ENCODE measurements at places on chromosomes 2 and 18.

GRCh38 chr2:100437751-100438150 lies 20.3 kb upstream of the CHST10 start:
- DNase-seq: no peak

GRCh38 chr2:156562124-156562523 lies 125.9 kb downstream of the GPD2 start:
- peak; percentile 45 for DNase-seq

GRCh38 chr2:173876833-173877413 lies 88.2 kb downstream of the SP3 start:
- DNase-seq: no peak

DNA sequence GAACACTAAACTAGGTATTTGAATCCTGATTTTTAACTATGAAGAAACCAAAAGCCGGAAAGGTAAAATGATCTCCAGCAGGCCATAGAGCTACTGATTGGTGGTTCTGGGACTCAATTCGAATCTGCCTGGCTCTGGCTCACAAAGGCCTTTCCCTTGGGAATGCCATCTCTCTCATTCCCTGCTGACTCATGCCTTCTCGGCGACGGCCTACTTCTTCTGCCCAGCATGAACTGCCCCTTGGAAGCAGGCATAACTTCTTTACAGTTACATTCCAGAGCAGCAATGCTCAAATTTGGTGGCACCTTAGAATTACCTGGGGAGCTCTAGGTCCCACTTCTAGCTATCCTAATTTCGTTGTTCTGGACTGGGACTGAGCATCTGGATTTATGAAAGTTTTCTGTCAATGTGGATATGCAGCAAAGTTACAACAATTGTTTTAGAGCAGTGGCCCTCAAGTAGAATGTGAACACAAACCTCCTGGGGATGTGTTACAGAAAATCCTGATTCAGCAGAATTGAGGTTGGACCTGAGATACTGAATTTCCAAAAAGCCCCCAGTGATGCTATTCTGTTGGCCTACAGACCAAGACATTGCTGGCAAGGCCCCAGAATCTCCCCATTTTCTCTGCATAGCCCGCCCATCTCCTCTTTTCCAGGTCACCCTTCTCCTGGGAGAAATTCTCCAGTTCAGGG lies 261.1 kb downstream of the CNTNAP5 start:
- no peak for DNase-seq

- DNase-seq: peak; percentile 51
These were observed 59.4 kb downstream of the STEAP3 start for GRCh38 chr2:119282996-119283511.

GRCh38 chr2:30414961-30415360 lies 32.1 kb upstream of the LCLAT1 start:
- DNase-seq: no peak

DNA sequence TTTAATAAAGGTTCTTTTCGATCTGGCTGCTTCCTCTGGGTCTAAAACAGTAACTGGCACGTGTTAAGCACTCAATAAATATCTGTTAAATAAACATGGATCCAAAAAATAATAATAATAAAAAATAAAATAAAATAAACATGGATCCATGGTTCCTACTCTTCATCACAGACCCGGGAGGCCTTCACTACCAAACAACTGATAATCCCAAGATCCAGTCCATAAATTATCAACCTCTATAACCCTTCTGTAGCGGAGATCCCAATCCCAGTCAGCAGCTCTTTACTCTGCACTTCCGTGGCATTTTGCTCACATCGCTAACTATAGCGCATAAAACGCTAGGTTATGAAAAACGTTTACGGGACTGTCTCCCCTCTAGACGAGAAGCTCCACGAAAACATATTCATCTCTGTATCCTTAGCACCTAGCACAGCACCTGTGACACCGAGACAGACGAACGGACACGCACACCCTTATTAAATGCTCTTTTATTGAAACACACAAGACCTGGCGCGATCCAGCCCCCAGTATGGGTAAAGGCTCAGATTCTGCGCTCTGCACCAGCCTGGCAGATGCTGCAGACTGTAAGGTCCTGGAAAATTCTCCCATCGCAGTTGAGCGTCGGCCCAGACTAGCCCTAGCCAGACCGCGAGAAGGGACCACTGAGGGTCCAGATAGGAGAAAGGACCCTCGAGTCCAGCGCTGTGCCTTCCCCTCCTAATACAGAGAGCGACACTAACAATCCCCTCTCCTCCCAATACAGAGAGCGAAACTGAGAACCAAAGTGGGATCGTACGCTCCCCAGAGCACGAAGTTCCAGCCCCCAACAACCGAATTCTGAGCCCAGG lies 770 bp downstream of the NBAS start:
- DNase-seq: peak; percentile 38

DNA sequence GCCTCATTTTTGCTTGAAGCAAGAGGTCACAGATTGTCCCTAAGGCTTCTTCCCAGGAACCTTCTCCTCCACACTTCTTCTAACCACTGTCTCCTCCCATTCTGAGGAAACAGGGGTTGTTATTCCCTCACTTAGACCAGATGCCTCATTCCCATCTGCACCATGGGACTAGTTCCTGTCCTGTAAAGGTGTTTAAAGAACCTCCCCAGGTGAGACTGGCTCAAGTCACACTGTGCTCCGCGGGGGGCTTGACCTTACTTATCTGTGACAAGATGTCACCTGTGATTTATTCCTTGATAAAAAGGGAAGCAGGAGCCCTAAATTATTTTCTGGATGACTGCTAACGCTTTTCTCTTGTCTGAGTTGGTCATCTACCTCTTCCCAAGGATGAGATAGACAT lies 8.2 kb upstream of the CDH2 start:
- no peak for DNase-seq

- peak; percentile 80 for DNase-seq
These were observed 69.5 kb downstream of the ANTXR1 start for GRCh38 chr2:69082430-69082997.

DNA sequence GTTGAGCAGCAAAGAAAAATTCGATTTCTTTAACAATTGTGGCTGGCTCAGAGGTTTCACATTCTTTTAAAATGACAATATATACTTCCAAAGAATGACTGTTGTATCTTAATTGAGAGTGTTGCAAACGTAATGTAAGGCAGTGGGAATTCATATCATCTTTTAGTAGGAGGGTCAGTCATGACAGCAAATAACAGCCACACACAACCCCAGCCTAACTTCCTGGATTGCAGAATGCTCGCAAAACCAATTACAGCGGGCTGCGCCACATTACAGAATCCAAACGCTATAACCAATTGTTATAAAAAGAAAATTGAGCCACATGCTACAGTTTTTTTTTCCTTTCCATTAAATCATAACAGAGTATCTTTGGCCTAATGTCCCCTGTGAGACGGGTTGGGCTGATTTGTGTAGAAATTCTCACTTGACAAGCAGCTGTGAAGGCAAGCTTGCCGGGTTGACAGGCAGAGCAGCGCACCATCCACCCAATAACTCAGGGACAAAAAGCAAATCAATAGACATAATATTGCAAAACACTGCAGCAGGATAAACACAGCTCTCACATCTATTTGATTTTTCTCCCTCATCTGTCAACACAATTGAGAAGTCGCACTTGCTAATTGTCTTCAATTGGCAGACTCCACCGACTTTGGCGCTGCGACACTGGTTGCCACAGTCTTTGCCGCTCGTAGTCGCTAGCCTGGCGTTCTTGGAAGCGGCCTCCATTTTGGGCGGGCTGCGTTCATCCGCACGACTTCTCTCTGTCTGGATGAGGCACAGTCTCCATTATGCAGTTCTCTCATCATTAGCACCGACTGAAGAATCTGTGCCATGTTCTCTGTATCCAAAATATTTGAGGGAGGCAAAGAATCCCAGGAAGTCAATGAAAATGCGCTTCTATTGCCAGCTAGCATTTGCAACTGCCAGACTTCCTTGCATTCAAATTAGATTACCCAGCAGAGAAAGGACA lies 95.0 kb upstream of the CCDC68 start:
- DNase-seq: no peak

GRCh38 chr18:74166386-74166785 lies 18.1 kb downstream of the TIMM21 start:
- DNase-seq: no peak

- DNase-seq: peak; percentile 51
These were observed 32.6 kb upstream of the KCMF1 start for GRCh38 chr2:84938194-84938879.

DNA sequence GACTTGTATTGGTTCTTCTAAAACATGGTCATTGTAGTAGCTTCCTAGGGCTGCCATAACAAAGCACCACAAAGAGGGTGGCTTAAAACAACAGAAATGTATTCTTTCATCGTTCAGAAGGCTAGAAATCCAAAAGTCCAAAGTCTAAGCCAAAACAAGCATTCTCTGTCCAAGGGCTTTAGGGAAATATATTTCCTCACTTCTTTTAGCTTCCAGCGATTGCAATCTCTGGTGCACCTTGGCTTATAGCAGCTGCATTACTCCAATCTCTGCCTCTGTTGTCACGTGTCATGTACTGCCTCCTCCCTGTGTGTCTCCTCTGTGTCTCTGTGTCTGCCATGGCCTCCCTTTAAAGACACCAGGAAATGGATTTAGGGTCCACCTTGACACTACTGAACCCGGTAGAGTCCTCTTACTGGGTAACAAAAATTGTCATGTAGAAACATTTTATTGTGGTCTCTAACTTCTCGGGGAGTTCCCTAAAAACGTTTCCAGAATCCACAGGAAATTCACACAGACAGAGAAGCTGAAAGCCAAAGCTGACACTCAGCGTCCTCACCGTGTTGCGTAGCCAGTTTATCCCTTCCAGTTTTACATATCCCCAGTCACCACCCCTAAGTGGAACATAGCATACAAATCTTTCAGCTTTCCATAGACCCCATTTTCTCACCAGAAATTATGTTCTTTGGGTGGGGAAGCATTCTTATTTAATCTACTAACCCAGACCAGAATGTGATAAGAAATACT lies 20.7 kb upstream of the TTN start:
- no peak for DNase-seq

DNA sequence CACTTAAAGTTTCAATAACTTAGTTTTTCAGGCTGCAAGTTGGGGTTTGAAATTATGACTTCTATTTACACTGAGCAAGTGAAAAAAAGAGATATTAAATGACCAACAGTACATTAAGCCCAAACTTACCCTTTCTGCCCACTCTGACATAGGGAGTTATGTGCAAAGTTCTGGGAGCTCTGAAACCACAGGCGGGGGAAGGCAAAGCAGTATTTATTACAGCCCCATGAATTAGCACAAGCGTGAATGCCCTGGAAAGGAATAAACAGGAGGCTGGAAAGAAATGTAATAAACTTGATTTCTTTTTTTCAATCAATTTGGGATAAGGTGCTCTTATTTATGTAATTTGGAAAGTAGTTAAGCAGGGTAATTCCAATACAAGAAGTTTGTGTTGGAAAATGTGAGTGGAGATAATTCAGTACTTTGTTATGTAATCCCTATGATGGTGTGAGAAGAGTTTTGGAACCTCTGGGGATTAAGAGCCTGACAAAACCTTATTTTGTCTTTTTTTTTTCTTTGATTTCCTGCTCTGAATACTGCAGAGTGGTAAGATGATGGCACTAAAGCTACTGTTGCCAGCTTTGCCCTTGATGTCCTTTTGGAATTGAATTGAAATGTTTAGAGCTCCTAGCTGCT lies 351.5 kb downstream of the ARHGAP15 start:
- DNase-seq: peak; percentile 40

- DNase-seq: peak; percentile 72
These were observed 186.3 kb downstream of the TCF4 start for GRCh38 chr18:55401638-55402191.

GRCh38 chr2:147644491-147644890 lies 200.3 kb upstream of the ACVR2A start:
- no peak for DNase-seq

- DNase-seq: no peak
These were observed 10.4 kb upstream of the METTL21A start for GRCh38 chr2:207635468-207636200.

GRCh38 chr18:48126240-48126639 lies 195.8 kb upstream of the SMAD2 start:
- no peak for DNase-seq
